ENCODE measurements at places on chromosomes 16 and 17. TPM values are rescaled to one million over a fixed set of nuclear protein-coding genes. Genes with fewer than 3 reads are reported as not detected.

Gene ATP6V0C
- total RNA-seq: 14.0 TPM

Gene CHST4
- under 0.01 TPM for total RNA-seq

Gene CX3CL1
- total RNA-seq: under 0.01 TPM

Gene CLEC19A
- not detected for total RNA-seq

Gene TEKT5
- total RNA-seq: 0.34 TPM

Data from nasal cavity respiratory epithelium epithelial cell of viscerocranial mucosa (primary cell).